ENCODE measurements at places on chromosomes 12 and 14.

- no peak for DNase-seq
Observed at GRCh38 chr14:96011131-96011530, 28.0 kb upstream of the C14orf132 start.

DNA sequence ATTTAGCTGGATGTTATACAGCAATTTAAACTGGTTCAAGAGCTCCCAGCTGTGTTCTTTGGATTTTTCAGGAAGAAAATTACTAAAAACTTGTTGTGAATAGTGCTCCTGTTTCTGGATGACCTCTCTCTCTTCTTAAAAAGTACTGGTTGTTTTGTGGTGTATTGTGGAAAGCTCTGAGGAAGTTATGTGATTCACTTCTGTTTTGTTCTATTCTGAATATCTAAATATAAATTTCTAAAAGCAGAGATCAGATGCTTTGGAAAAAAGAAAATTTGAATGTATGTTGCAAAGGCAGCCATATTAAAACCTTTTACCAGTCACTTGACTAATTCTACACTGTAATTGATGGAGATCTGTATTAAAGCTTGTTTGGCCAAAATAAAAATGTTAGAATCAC is 3.4 kb upstream of the C3AR1 start:
- no peak for DNase-seq

- DNase-seq: no peak
Observed at GRCh38 chr12:56683-57346, 9.8 kb upstream of the IQSEC3 start.

- DNase-seq: no peak
Observed at GRCh38 chr12:110351119-110351518, 52.4 kb downstream of the ANAPC7 start.

- no peak for DNase-seq
Observed at GRCh38 chr14:88030079-88030478, 25.1 kb downstream of the GPR65 start.

Measured in eye (tissue), 1 donor.